Mammary epithelial cell (primary cell): ENCODE measurements at places on chromosomes 5 and 9. TPM values are rescaled to one million over a fixed set of nuclear protein-coding genes. Genes with fewer than 3 reads are reported as not detected.

F12 gene
- total RNA-seq, result 5.7 TPM

FLT4 gene
- not detected in 2 replicates for total RNA-seq

PRDM9 gene
- total RNA-seq, result not detected

PCDHGB6 gene
- total RNA-seq, result 1.2 and 1.3 TPM in 2 replicates

CATSPER3 gene
- not detected for total RNA-seq

DNA sequence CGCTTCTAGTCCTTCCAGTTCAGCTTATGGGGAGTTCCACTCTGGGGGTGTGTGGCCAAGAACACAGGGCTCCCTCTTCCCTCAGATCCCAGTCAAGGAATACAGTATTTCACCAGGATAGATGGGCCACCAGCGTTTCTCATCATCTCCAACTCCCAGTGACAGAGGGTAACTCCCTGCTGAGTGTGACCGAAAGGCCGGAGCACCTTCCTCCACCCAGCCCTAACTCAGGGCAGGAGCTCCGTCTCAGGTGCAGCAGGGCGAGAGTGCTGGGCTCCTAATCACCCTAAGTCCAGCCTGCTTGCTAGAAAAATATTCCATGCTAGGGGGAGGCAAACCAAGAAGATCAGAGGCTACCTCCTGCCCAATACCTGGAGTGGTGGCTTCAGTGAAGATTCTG, 102.6 kb downstream of the ADAMTS2 start:
- no peak for DNase-seq

DNA sequence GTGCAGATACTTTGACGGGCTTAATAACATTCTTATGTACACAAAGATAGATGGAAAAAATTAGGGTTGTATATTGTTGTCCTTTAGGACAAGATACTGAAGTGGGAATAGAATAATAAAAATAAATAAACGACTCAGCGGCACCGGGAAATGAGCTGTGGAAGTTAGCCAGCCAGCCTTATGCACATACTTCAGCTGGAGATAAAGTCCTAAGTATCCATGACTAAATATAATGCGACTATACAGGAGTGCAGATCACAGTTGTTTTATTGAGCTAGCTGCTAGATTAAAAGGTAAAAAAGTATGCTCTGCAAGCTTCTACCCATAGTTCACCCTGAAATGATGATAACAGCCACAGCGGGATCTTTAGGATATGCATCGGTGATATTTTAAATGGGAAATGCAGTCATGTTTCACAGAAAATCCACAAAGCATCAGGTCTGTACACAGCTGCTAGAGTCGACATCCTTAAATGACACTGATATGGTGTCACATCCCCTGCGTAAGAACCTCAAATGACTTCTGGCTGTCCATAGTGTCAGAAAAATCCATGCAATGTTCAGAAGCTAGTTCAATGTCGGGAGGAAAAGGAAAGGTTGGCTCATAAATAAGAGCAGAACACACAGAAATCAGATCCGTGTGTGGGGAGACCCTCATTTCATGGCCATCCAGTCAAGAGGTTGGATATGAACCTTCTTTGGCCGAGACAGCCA, 392.8 kb upstream of the DAP start:
- DNase-seq, result no peak

GRCh38 chr5:32791536-32792243, 80.6 kb downstream of the NPR3 start:
- DNase-seq, result no peak

GRCh38 chr9:5999443-6000101, 15.9 kb downstream of the RANBP6 start:
- DNase-seq, result no peak
